ENCODE measurements at places on chromosomes 12 and 14. TPM values are rescaled to one million over a fixed set of nuclear protein-coding genes. Genes with fewer than 3 reads are reported as not detected.
A peak's percentile ranks its signal among the peaks of the same experiment; 100 is the strongest.

GRCh38 chr14:60233251-60233650 lies 15.8 kb upstream of the PPM1A start:
- DNase-seq = no peak
- peaks cover 2% of the 10 kb centered on the region for H3K27me3 ChIP-seq
- H3K4me1 ChIP-seq = no peaks in the 10 kb centered on the region
- no peak overlapping the region for H3K4me3 ChIP-seq
- no peak overlapping the region for H3K27ac ChIP-seq

GRCh38 chr12:13167226-13167625 lies 29.3 kb upstream of the EMP1 start:
- peaks cover 2% of the 10 kb centered on the region for H3K36me3 ChIP-seq
- peaks cover 26% of the 10 kb centered on the region for H3K4me1 ChIP-seq
- no peak overlapping the region for H3K4me3 ChIP-seq
- peak; percentile 16 for DNase-seq
- no peak overlapping the region for H3K27ac ChIP-seq

DNA sequence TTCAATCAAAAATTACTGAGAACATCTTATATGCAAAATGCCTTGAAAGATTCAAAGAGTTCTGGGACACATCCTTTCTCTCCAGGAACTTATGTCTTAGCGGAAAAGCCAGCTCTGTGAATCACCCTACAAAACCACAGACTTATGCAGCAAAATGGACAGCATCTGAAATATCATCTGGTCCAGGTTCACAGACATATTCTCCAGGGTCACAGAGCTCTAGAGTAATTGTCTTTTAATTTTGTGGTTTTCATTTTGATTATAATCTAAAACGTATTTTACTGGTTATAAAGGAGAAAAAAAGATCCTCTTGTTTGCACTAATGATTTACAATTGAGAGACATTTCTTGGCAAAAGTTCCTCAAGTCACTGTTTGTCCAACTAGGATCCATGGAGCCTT lies 246.2 kb downstream of the MSRB3 start:
- no peaks in the 10 kb centered on the region for H3K36me3 ChIP-seq
- no peaks in the 10 kb centered on the region for H3K4me1 ChIP-seq
- H3K27me3 ChIP-seq = no peaks in the 10 kb centered on the region
- no peak overlapping the region for H3K4me3 ChIP-seq
- H3K27ac ChIP-seq = no peak overlapping the region

GRCh38 chr14:105155071-105155651 lies 13.4 kb downstream of the JAG2 start:
- DNase-seq = no peak
- no peaks in the 10 kb centered on the region for H3K4me1 ChIP-seq
- H3K27me3 ChIP-seq = no peaks in the 10 kb centered on the region
- no peak overlapping the region for H3K4me3 ChIP-seq
- no peaks in the 10 kb centered on the region for H3K36me3 ChIP-seq

DNA sequence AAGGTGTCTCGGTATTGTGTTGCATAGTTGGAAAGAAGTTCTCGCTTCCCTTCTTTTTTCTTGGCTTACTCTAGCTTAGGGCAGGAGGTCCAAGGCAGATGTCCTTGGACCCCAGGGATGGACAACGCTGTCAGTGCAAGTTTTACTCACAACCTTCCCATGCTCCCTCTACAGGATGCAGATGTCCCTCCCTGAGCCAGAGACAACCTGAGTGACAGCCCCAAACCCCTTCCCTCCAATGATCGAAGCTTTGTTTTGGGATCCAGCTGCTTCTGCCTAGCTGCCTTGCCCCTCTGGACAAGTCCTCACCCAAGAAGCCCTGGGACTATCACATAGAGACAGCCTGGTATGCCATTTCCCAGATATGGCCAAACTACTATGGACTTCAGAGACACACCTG lies 112.0 kb upstream of the RAP1B start:
- no peaks in the 10 kb centered on the region for H3K36me3 ChIP-seq
- no peak overlapping the region for H3K27ac ChIP-seq
- peaks cover 16% of the 10 kb centered on the region for H3K4me1 ChIP-seq

DNA sequence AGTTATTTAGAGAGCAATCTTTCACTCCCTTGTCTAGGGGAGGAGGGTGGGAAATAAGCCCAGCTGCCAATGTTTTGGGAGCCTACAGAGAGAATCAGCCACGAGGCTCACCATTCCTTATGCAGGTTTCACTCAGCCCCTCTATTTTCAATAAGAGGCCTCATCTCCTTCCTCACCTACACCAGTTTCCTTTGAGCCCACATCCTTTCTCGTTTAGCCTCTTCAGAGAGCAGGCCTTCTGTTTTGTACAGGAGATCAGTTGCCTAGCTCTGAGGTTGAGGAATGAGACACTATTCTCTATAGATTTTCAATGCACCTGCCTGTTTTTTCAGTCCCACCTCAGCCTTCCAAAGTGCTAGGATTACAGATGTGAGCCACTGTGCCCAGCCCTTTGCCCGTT lies 17.9 kb downstream of the SNAPC1 start:
- H3K27me3 ChIP-seq = no peaks in the 10 kb centered on the region
- DNase-seq = peak; percentile 48
- peak overlapping the region; percentile 54 for H3K4me3 ChIP-seq

- H3K27ac ChIP-seq = no peak overlapping the region
- no peaks in the 10 kb centered on the region for H3K4me1 ChIP-seq
- DNase-seq = no peak
- H3K36me3 ChIP-seq = no peaks in the 10 kb centered on the region
These were observed 32.3 kb downstream of the LGMN start for GRCh38 chr14:92716131-92716530.

GRCh38 chr12:118840399-118840798 lies 140.9 kb upstream of the SRRM4 start:
- H3K4me1 ChIP-seq = no peaks in the 10 kb centered on the region
- H3K27me3 ChIP-seq = no peaks in the 10 kb centered on the region
- no peak overlapping the region for H3K27ac ChIP-seq
- H3K36me3 ChIP-seq = no peaks in the 10 kb centered on the region
- no peak overlapping the region for H3K4me3 ChIP-seq
- DNase-seq = no peak

Gene PTPN6
- total RNA-seq = 397 TPM

Gene ADAMTS20
- not detected for total RNA-seq

Gene TMEM119
- not detected for total RNA-seq

Gene PPP2R3C
- total RNA-seq = 33.3 TPM

Gene BATF
- 41.6 TPM for total RNA-seq

Gene HOXC11
- total RNA-seq = not detected
